Stimulated activated CD4-positive, alpha-beta T cell treated with anti-CD3 and anti-CD28 coated beads, TNF-alpha, amount 100 ng/mL, for 4 hours (primary cell): ENCODE measurements at places on chromosomes 3 and 15.

GRCh38 chr3:46845397-46845859, 17.8 kb downstream of the MYL3 start:
- no peak for DNase-seq

DNA sequence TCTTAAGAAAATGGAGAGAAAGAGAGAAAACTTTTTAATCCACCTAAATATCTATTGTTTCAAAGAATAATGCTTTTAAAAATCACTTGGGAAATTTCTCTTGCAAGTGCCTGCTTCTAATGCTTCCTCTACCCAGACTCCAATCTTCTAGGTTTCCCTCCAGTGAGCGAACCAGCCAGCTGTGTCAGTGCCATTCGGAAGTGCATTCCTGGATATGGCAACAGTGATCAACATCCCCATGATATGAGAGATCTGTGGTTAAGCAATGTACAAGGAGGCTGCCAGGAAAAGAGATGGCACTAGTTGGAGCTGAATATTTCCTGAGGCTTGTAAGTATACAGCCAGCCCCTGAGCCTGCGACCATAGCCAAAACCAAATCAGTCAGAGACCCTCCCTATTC, 53.3 kb upstream of the KCNMB2 start:
- no peak for DNase-seq

GRCh38 chr3:149245738-149246451, 24.3 kb upstream of the CP start:
- no peak for DNase-seq

GRCh38 chr3:16286161-16286560, 21.1 kb downstream of the OXNAD1 start:
- DNase-seq, result peak; percentile 45

GRCh38 chr15:53586799-53587198, 172.7 kb downstream of the WDR72 start:
- no peak for DNase-seq

DNA sequence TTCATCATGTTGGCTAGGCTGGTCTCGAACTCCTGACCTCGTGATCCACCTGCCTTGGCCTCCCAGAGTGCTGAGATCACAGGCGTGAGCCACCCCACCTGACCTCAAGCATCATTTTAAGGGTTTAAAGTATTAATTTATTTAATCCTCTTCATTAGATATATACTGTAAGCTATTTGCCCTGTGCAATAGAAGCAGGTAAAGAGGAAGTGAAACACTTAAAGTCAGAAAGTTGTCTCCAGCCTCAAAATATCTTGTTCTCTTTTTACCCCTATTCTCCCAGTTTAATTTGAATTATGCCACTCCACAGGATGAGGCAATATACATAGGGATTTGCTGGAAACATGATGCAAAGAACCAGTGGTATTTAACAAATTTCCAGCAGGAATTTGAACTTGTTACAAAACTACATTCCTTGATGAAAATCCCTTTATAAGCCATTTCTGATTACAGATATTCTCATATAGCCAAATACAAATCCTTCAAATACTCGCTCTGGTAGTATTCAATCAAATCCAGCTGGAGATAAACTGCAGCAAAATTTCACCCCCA, 2.0 kb downstream of the NDUFB5 start:
- DNase-seq, result no peak

DNA sequence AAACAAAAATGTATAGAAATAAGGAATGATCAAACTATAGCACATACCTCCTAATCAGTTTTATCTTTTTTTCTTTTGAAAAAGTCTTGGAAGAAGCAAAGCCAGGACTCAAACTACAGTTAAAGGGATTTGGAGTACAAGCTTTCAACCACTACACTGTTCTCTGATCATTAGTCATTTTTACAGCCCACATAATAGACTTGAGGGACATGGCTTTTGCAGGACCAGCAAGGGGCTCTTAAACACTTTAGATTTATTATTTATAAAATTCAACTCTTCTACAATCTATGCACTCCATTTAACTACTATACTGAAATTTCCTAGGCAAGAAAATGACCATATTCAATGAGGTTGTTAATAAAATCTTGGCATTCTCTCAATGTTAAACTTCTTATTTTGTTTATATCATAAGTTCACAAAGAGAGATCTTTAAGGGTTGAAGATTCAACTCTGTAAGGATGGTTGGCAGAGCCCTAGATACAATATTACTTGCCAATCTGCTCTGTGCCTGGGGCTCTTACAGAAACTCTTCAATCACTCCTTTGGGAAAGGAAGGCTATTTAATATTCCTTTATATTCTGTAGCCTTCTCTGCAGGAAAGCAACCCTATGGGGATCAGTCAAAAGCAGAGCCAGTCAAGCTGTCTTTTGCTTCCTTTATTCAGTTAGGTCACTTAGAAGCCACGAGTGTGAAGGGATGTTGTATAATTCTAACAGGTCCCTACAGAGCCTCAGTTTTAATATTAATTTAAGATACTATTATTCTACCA, 557.7 kb upstream of the SGO1 start:
- no peak for DNase-seq

DNA sequence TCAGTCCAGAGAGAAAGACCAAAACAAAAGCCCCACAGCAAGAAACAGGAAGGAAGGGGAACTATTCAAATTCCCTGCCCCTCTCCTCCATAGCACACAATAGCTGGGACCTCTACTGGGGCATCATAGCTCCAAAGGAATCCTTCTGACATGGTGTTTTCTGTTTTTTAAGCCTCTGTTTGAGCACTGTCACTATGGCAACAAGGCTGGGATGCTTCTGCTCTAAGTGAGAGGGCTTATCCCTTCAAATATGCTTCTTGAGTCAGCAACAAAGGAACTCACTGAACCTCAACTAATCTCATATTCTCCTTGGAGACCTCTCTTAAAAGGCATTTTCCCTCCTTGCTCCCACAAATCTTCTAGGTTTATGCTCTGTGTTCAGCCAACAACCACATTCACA, 40.5 kb downstream of the MYLK start:
- DNase-seq, result no peak

GRCh38 chr3:135895734-135896121, 69.8 kb upstream of the PPP2R3A start:
- no peak for DNase-seq

- no peak for DNase-seq
Observed at GRCh38 chr3:12394569-12395271, 89.6 kb upstream of the TSEN2 start.

GRCh38 chr3:162015856-162016255, 519.2 kb downstream of the OTOL1 start:
- no peak for DNase-seq

DNA sequence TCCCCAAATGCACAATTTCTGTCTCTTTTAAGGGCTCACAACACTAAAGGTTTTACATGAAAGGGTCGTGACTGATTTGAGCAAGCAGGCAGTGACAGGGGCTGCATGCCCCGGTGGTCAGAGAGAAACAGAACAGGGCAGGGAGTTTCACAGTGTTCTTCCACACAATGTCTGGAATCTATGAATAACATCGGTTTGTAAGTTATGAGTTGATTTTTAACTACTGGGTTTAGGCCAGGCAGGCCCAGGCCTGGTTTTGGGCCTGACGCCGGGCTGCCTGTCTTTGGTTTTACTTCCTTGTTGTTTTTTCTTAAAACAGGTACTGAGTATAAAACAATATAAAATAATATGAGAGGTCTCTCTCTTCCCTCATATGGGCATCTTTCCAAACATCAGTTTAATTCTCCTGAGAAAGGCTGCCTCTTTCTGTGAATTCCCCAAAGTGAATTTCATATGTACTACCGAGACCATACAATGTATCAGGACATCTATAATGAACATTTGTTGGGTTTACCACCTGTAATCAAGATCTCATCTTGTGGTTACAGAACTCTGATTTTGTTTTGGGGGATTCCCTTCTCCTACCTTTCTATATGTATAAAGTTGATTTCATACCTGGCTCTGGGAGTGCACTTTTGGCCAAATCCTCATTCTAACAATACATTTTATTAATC, 74.4 kb downstream of the CD200 start:
- DNase-seq, result no peak

DNA sequence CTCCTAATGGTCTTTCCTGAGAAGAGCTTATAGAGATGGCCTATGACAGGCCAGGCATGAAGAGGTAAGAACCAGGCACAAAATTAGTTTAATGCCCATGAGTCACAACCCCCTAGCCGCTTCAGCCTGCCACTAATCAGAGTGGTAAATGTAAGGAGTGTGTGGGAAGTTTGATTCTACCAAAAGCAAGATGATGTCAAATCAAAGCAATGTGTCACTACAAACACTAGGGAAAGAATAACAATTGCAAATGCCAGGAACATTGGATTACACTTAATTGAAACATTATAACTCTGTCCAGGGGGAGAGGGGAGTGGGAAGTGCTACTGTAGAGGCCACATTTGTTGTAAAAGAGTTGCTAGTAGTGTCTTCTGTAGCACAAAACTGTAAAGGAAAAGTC, 596.6 kb upstream of the AGTR1 start:
- DNase-seq, result no peak

DNA sequence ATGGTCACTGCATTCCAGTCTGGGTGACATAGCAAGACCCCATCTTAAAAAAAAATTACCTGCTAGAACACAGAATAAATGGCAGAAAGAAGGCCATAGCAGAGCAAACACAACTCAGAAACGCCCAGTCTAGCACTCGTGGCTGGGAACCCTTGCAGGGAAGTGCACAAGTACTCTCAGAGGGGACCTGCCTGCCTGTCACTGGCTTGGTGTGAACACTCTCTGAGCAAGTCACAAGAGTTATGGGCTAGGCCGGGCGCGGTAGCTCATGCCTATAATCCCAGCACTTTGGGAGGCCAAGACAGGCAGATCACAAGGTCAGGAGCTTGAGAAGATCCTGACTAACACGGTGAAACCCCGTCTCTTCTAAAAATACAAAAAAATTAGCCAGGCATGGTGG, 17.2 kb downstream of the SFMBT1 start:
- DNase-seq, result no peak
